ENCODE measurements at places on chromosomes 13 and 19.
A peak's percentile ranks its signal among the peaks of the same experiment; 100 is the strongest.

GRCh38 chr19:43639519-43640423 lies at the start of gene CADM4:
Gene CADM4 (minus strand): TSS chr19:43639850. CDS start chr19:43639790, 60 bp downstream.
- DNase-seq: peak; percentile 36

DNA sequence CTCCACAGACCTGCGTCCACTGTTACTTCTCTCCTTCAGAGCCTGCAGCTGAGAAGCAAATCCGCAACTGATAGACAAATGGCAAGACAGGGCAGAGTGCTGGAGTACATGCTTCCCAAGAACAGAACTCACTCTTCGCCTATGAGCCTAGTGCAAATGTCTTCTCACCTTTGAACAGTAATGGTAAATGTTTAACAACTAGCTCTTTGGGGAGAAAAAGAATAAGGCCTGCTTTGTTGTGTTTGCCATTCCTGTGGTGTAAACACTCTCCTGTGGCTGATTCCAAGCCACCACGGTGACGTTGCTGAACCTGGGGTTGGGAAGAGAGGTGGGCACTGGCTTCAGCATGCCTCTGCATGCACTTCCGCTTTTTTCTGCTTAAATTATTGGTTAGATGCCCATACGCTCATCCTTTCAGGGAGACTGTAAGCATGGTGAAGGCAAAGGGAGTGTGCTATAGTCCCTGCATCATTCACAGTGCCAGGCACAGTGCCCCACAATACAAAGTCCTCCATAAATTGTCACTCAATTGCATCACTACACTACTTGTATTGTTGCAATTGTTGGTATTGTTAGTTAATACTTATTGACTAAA lies 28.1 kb upstream of the GTF3A start:
- DNase-seq: no peak

DNA sequence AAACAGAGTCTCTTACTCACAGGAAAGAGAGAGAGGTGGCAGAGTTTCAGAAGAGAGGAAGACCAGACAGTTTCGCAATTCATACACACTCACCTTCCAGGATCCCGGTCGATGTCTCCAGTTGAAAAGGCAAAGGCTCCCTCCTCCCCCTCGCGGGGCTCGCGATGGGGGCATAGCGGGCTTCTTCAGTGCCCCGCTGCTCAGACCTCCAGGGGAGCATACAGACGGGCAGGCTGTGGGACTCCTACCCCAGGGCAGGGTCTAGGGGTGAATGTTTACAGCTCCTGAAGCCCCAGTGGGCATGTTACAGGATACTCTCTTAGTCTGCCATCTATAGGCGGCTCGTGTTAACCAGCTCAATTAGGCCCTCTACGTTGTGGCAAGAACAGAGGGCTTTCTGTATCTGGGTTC lies 139.2 kb downstream of the SLITRK5 start:
- DNase-seq: no peak

DNA sequence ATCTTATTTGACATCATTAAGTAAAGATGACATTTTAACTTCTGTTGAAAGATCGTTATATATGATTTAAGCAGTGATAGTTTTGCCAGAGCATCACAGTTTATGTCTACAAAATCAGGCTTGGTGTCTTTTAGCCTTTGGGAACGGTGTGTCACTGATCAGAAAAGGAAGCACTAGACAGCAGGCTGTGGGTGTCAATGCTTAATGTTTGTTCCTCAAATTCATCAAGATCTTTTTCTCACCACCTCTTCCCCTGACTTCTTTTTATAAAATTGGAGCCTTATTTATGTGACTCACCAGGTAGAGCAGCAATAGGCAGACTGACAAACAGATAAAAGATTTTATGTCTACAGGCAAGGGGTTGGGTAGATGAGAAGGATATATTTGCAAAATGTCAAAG lies 1558.5 kb downstream of the EFNB2 start:
- DNase-seq: no peak

DNA sequence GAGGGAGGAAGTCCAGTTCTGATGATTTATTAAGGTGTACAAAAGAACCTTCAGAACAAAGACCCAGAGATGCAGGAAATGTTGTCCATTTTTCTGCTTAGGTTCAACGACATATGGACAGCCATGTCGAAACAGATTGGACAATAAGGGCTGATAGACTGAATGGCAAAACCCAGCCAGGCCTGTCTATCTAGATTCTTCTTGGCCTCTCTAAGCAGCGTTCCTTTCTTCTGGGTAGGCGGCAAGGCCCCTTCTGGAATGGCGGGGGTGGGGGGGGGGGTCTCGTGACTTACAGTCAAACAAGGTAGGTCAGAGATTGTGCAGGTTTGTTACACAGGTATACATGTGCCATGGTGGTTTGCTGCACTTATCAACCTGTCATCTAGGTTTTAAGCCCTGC lies 39.7 kb upstream of the PEPD start:
- DNase-seq: no peak

GRCh38 chr13:45607931-45608330 lies 7.6 kb downstream of the ERICH6B start:
- DNase-seq: no peak

DNA sequence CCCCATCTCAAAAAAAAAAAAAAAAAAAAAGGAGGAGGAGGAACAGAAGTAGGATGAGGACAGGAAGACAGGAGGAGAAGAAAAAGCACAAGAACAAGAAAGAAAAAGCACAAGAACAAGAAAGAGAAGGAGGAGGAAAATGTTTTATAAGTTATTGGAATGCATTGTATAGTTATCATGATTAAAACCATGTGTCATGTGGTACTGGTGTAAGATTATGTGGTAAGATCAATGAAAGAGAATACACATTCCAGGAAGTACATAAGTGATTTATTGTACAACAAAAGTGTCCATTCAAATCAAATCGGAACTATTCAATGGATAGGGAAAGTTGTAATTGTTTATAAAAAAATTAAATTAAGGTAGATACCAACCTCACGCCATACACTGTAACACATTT lies 167.7 kb downstream of the MZT1 start:
- no peak for DNase-seq

- no peak for DNase-seq
Observed at GRCh38 chr19:30222992-30223865, 149.0 kb upstream of the ZNF536 start.

DNA sequence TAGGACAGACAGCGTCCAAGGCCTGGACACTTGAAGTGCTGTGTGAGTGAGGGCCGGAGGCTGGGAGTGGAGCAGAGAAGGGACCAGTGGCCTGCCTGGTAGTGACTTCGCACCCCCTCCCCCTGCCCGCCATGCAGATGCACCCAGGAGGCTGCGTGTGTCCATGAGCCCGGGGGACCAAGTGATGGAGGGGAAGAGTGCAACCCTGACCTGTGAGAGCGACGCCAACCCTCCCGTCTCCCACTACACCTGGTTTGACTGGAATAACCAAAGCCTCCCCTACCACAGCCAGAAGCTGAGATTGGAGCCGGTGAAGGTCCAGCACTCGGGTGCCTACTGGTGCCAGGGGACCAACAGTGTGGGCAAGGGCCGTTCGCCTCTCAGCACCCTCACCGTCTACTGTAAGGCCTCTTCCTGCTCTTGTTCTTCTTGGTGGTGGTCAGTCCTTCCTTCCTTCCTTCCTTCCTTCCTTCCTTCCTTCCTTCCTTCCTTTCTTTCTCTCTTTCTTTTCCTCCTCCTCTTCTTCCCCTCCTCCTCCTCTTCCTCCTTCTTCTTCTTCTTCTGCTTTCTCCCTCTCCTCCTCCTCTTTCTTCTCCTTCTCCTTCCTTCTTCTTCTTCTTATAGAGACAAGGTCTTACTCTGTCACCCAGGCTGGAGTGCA lies 6.0 kb upstream of the FFAR1 start:
- no peak for DNase-seq

DNA sequence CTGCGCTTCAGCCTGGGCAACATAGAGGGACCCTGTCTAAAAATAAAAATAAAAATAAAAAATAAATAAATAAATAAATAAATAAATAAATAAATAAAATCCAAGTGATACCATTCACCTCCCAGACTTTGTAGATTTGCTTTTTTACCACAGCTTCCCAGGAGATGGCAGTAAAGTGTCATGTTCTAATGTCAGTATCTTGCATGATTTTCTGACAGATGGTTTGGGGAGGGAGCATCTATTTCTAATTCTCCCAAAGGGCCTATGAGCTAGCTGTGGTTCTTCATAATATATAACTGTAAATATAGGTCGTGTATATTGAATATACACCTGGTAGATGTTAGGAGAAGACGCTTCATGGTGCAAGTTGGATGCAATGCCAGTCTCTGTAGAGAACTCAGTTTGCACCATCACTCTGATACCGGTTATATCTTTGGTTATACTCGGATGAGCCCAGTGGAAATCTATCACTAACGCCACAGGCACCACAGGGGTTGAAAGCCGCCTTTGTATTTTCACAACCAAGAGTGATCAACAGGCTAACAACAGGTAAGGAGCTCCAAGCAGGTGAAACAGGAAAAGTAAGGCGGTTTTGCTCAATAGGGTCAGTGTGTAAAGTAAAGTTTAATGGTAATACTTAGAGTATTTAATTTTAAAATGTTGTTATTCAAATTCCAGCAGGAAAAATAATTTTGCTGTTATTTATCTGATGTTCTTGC lies 13.9 kb downstream of the APLP1 start:
- DNase-seq: no peak

GRCh38 chr19:32869369-32869965 lies at the start of gene SLC7A9:
Gene SLC7A9 (minus strand): TSS chr19:32869767. CDS start chr19:32868534, 1,233 bp downstream.
- no peak for DNase-seq

GRCh38 chr19:32674153-32674930 lies 638 bp downstream of the ANKRD27 start:
- DNase-seq: no peak

GRCh38 chr13:21234526-21234925 lies 58.1 kb downstream of the MRPL57 start:
- DNase-seq: no peak

GRCh38 chr13:98825659-98826058 lies 73.2 kb upstream of the SLC15A1 start:
- no peak for DNase-seq

GRCh38 chr19:10420444-10421239 lies at the start of gene PDE4A:
Gene PDE4A (plus strand): TSS chr19:10420538. CDS start chr19:10420765, 227 bp downstream.
- DNase-seq: no peak

DNA sequence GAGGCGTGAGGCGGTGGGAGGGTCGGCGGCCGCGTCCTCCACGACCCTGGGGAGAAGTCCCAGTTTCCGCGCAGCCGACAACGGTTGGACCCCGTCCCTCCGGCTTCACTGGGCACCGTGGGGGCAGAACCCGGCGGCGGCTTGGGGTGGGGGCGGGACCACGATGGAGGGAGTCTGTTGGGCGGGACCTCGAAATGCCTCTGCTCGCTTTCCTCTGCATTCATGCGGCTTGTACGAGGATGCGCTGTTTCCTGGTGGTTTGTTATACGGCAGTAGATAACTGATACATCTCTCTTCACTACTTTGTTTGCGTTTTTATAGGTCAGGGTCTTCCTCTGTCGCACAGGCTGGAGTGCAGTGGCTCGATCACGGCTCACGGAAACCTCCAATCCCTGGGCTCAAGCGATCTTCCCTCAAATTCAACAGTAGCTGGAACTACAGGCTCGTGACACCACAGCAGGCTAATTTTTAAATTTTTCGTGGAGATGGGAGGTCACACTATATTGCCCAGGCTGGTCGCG lies 24.6 kb upstream of the ZNF846 start:
- DNase-seq: peak; percentile 66

DNA sequence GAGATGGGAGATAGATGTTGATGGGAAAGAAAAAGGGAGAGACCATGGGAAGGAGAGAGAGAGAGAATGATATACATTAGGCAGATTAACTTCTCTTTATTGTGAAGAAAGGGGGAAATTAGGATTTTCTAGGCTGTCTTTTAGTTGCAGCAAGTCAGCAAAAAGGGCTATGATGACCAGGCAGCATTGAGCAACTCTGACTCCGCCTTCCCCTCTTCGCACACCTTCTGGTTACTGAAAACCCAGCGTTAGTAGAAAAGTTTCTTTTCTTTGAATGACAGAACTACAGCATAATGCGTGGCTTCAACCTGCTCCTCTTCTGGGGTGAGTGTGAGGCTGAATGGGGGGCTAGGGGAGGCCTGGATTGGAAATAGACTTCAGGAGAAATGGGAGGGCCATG lies at the start of gene ADGRE1:
Gene ADGRE1 (plus strand): TSS at position 264 of the 400 bp plus-strand sequence. CDS start 30 bp downstream, at position 294.
- DNase-seq: no peak

DNA sequence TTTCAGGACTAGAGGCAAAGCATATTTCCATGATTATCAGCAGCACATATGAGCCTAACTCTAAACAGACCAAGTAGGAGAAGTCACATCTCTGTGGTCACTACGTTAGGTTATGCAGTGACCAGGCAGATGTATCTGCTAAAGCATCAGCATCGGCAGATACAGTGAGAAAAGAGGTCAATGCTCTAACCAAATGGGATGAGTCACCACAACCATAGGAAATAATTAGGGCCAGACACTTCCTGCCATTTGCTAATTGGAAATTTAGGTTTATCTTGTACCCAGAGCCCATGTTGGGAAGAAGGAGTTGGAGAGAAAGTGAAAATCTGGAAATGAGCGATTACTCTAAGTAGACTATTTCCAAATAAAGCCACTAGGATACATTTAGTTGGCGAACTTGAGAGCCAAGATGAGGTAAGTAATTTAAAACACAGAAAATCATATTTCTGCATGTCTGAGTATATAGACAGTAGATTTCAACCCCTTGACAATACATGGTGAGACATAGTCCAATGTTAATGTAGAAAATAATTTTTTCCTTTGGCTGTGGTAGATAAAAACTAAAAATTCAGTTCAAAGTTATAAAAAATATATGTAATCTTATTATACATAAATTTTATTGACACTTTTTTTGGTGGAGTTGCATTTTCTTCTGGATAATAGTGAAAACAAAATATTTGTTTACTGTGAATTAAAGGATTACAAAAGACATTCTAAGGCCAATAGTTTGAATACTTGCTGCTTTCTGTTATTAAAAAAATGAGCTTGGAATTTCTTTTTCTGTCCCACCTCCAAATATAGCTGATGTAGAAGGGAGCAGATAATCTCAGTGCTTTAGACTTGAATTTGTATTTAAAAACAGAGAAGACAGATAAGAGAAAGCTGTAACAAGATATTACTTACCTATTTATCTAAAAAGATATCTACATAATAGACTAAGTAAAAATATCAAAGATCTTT lies 104.4 kb upstream of the CSNK1A1L start:
- DNase-seq: no peak

GRCh38 chr13:29143847-29144246 lies 323.7 kb downstream of the MTUS2 start:
- no peak for DNase-seq

DNA sequence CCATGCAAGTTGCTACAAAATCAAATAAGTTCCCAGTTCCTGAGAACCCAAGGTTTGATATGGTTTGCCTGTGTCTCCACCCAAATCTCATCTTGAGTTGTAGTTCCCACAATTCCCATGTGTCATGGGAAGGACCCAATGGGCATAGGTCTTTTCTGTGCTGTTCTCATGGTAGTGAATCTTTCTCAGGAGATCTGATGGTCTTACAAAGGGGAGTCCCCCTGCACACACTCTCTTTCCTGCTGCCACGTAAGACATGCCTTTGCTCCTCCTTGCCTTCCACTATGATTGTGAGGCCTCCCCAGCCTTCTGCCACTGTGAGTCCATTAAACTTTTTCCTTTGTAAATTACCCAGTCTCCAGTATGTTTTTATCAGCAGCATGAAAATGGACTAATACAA lies 28.5 kb upstream of the TSHZ3 start:
- DNase-seq: no peak

- DNase-seq: no peak
Observed at GRCh38 chr13:106089261-106089980, 446.0 kb downstream of the EFNB2 start.

Measured in stimulated activated CD8-positive, alpha-beta memory T cell treated with anti-CD3 and anti-CD28 coated beads, Interleukin-7, amount 100 ng/mL, for 4 hours (primary cell).